Pons (tissue), 1 donor: ENCODE measurements at places on chromosomes 4 and X.

GRCh38 chr4:89514811-89515210 lies 207.2 kb upstream of the GPRIN3 start:
- DNase-seq, result no peak

DNA sequence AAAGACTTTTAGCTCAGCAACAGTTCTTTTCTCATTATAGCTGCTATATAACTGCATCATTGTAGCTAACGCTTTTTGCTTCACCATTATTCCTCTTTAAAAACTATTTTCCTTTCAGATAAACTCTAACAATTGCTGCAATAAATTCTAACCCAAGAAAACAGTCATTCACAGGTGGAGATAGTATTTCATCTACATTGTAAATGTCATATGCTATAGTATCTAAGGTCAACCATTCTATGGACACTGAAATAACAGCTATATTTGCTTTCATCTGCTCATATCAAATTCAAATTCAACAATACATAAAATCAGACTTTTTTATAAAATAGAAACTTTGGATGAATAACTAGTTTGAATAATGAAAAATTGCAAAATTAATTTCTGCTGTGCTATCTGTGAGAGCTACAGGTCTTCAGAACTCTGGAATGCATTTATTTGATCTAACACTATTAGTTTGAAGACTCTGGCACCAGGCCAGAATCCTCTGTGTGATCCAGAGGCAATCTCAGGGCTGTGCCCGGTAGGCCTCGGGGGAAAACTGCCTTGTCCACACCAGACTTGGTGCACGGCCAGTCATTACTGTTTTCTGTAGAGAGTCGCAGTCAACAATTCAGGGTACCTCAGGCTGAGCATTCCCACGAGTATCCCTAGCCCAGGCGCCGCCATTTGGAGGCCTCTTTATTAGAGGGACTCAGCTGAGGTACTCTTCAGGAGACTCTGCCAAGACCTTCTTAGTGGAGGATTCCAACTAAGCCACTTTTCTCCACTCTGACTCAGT lies 332.4 kb downstream of the SLC7A11 start:
- no peak for DNase-seq

DNA sequence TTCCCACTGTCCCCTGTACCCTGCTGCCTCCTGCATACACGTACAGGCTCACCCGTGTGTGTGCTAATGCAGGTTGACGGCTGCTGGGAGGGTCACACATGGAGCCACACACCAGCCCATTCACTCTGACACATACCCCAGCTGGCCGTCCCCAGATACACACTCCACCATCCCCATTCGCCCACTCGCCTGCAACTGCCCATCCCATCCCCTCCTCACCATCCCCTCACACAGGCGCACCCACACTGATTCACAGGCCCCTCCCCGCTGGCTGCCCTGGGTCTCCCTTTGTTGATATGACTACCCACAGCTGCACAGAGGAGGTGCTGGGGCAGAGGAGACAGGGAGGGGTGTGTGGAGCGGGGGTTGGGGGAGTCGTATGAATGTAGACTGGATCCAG lies 25.7 kb downstream of the PJA1 start:
- DNase-seq, result no peak

DNA sequence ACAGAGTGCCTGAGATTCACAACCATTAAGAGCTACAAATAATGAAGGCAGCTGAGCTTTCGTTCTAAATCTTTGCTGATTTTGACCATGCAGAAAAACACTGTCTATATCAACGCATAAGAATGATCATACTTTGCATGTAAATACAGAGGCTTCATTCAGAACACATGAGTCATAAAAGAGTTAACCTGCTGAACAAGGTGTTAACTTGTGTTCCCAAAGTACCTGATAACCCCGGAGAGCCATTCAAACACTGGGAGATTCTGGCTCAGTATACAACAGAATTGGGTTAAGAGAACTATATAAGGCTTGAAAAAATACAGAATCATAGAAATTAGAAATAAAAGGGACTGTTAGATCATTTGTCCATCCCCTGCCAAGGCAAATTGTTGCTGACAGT lies 964.3 kb upstream of the TENM3 start:
- DNase-seq, result no peak

- no peak for DNase-seq
Measured at GRCh38 chr4:82388405-82388804, 14.6 kb upstream of the HNRNPD start.

GRCh38 chr4:53786632-53787031 lies 195.3 kb upstream of the LNX1 start:
- no peak for DNase-seq

DNA sequence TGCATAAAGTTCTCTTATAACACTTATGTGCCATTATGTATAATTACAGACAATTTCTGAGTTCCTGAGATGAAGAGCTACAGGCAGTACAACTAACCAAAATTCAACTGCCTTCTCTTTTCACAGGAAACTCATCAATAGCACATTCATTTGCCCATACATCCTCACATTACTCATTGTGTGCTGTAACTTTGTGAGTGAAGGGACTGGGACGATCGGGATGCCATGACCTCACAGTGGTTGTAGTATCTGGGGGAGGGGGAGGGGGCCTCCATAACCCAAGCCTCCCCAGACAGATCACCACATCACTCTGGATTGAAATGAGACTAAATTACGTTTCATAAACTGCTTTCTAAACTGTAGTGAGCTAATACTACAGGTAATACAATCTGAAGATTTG lies 60.7 kb downstream of the ABCG2 start:
- no peak for DNase-seq
